Liver (tissue), 10 donors: ENCODE measurements at places on chromosomes 12 and 14. TPM values are rescaled to one million over a fixed set of nuclear protein-coding genes. Genes with fewer than 3 reads are reported as not detected.

GZMH gene
- total RNA-seq: 0.28 TPM

BBOF1 gene
- 2.4 TPM for total RNA-seq

WNT5B gene
- 2.4 TPM for total RNA-seq

RFX4 gene
- not detected for total RNA-seq

IRAK3 gene
- 8.6 TPM for total RNA-seq

BCL2L14 gene
- 0.17 TPM for total RNA-seq

CAPZA3 gene
- total RNA-seq: 0.33 TPM

SERPINA10 gene
- 256 TPM for total RNA-seq

RAPGEF3 gene
- total RNA-seq: 1.3 TPM
